ENCODE measurements at places on chromosomes 6 and 20.

DNA sequence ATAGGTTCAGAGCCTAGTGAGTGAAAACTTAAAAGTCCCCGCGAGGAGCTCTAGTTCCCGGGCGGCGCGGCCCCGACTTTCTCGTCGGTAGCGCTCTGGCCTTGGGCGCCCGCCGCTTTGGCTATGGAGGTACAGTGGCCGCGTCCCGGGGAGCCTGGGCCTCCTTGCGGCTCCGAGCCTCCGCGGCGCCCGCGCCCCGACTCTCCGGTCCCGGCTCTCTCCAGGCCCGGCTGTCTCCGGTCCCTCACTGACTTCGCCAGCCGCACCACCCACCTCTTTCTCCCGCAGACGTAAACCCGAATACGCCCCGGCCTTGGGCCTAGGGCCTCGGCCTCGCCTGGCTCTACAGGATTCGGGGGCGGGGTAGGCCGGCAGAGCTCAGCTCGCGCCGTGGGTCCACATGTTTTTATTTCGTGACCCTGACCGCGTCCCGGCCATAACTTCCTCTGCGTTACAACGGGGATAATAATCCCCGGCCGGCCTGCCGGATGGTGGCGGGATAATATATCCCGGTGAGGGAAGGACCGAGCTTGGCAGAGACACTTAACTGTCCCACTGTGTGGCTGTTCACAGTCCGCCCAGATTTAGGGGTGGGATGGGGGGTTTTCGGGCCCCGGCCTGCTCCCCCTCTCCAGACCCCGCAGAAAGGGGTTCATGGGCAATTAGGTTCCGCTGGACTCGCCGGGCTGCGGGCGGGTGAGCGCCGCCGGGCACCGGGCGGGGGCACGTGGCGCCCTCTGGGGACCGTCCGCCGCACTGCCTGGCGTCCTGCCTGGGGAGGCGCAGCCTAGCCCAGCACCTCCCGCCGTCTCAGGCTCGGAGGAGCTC lies 10.0 kb upstream of the TBX18 start:
- peak; percentile 60 for DNase-seq

DNA sequence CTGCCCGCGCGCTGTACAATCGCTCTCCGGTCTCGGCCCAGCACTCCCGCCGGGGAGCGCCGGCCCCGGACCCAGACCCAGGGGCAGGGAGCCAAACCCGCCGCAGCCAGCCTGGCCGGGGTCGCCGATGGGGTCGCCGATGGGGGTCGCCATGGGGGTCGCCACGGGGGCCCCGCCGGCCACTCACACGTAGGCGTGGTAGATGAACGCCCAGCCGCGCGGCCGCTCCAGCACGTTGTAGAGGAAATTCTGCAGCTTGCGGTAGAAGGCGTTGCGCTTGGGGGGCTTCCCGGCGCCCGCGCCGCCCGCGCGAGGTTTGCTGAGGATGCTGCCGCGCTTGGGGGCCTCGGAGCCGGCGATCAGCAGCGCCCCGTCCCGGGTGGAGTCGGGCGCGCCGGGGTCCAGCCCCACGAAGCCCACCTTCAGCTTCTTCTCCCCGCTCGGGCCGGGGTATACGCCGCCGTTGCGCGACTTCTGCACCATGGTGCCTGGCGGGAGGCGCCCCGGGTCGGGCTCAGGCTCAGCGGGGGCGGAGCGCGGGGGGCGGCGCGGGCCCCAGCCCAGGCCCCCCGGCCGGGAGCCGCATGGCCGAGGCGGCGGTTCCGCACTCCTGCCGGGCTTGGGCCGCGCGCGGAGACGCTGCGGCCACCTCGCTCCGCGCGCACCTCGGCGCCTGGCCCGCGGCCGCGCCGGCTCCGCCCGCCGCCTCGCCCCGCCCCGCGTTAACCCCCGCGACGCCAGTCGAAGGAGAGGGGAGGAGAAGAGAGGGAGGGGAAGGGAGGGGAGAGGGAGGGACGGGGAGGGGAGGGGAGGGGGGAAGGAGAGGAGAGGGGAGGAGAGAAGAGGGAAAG lies at the start of gene KCNQ2:
TSS of gene KCNQ2 (minus strand) at position 675 of the 851 bp plus-strand sequence. CDS start at position 483, 192 bp downstream.
- no peak for DNase-seq

DNA sequence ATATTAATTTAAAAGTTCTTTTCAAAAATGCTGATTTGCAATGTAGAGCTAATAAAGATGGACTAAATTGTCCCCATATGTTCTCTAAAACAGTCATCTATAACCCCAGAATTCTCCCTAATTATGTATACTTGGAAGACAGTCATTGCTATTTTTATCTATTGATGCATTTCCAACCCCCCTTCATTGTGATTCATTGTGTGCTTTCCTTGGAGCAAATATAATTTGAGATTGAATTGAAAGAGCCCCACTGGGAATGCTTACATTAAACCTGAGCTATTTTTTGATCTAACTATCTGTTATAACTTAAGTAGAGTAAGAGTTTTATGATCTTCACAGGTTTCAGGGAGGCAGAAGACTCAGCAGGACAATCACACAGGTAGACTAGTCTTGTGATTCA lies 73.7 kb upstream of the PTCHD4 start:
- no peak for DNase-seq

DNA sequence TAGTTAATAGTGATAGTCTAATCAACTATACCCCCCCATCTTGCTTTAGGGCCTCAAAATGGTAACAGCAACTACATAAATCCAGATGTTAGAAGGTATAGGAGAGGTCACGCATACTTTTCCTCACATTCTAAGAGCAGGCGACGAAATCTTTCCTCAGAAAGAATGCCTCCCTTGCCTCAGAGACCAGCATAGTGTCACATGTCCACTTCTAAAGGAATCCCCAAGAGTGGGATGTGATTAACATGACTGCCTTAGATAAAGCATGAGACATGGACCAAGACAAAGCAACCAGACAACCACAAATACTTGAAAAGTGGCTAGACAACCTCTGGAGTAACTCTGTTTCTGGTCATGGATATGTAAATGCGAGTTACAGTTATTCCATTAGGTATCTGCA lies 710.7 kb downstream of the EYS start:
- DNase-seq: no peak

GRCh38 chr6:118401325-118401975 lies 146.6 kb upstream of the PLN start:
- DNase-seq: no peak

GRCh38 chr6:159487636-159488035 lies 205.4 kb downstream of the SOD2 start:
- peak; percentile 17 for DNase-seq

GRCh38 chr6:158910484-158911440 lies 89.2 kb downstream of the RSPH3 start:
- no peak for DNase-seq

- DNase-seq: peak; percentile 18
These were observed 652.7 kb downstream of the PHF3 start for GRCh38 chr6:64288351-64288750.

- DNase-seq: no peak
These were observed 2.0 kb upstream of the PLCG1 start for GRCh38 chr20:41135187-41135887.

DNA sequence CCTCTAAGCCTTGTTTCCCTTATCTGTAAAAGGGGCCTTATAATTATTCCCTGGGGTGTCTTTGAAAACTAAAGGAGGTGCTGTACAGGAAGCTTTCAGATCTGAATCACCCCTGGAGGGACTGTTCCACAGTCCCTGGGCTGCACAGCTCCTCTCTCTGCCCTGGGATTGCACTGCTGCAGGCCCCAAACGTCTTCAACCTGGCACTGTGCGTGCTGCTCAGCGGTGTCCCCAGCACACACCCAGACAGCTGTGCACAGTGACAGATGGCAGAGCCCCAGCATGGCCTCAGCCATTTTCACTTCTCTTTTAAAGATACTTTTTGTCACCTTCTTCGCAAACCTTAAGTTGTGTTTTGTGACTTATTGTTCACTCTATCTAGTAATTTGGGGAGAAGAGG lies 50.7 kb upstream of the INSM1 start:
- no peak for DNase-seq

DNA sequence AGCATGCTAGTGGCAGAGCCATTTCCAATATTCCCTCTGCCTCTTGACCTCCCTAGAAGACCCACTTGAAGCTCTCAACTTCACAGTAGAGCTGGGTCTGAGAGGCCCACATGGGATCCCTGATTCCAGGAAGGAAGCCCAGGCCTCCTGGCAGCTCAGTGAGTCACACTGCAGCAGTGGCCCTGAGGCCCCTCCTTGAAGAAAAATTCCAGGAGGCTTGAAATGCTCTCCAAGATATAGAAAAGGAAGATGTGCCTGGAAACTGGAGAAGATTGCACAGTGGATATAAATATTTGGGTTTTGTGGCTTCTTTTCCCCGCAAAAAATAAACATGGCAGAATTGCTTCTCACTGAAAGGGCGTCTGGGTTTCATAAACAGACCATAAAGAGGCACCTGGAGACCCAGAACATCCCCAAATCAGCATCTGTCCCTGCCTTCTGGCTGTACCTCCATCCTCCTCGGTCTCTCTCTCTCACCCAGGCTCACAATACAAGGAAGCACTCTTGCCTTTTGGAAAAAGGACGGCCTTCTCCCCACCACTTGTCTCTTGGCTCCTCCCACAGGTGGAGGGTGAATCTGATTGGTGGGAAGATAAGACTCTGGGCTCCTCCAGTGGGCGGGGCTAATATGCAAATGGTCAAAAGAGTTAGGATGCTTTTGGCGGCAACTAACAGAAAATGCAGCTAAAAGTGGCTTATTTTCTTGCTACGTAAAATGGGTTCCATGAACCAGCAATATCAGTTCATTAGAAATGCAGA lies 200.0 kb upstream of the SULF2 start:
- peak; percentile 83 for DNase-seq

DNA sequence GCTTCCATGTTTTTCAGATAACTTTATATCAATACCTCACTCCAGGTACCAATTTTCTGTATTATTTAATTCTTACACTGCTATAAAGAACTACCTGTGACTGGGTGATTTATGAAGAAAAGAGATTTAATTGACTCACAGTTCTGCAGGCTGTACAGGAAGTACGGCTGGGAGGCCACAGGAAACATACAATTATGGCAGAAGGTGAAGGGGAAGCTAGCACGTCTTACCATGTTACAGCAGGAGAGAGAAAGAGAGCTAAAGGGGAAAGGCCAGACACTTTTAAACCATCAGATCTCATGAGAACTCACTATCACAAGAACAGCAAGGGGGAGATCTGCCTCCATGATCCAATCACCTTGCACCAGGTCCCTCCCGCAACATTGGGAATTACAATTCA lies 119.1 kb upstream of the BMP5 start:
- DNase-seq: no peak

GRCh38 chr6:148947621-148948444 lies 201.0 kb downstream of the UST start:
- DNase-seq: peak; percentile 75

DNA sequence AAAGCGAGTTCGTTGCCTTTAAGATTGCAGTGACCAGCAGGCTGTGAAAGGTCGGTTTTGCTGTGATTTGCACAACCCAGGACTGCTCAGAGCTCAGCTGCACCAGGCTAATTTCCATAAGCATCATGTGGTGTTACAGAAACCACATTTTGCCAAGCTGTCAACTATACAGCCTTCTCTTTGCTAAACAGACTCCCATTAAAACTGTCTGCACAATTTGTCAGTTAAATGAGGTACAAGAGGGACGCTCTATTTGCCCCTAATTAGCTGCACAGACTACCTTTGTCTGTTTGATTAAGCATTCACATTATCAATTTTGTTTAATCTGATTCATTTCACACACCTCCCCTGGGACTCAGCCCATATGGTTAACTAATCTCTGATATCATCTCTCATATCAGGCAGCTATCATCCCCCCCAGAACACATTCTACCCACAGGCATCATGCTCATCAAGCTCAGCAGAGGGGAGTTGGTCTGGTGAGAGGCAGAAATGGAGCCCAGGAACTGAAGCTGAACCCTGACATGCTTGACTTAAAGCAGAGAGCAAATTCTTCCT lies 62.1 kb downstream of the OLIG3 start:
- DNase-seq: no peak

- no peak for DNase-seq
These were observed 153.9 kb downstream of the SOX4 start for GRCh38 chr6:21747441-21747840.

- no peak for DNase-seq
These were observed 260.1 kb downstream of the FOXC1 start for GRCh38 chr6:1869769-1870168.

- DNase-seq: no peak
These were observed 29.2 kb downstream of the RSPH3 start for GRCh38 chr6:158970640-158971275.

DNA sequence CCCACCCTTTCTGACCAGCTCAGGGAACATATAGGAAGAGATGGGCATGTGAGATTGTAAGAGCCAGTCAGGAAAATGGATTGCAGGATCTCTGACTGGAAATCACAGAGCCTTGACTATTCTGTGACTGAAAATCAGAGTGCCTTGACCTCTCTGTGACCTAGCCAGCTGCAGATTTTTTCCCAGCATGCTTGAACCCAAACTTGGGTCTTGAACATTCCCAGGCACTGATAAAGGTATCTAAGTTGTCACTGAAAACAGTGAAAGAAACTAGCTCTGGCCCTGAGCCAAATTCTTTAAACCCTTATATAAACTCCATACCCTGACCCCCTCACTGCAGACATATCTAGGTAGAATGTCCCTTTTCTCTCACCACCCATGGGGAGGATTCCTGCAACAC lies 2.3 kb upstream of the ZNF165 start:
- no peak for DNase-seq

DNA sequence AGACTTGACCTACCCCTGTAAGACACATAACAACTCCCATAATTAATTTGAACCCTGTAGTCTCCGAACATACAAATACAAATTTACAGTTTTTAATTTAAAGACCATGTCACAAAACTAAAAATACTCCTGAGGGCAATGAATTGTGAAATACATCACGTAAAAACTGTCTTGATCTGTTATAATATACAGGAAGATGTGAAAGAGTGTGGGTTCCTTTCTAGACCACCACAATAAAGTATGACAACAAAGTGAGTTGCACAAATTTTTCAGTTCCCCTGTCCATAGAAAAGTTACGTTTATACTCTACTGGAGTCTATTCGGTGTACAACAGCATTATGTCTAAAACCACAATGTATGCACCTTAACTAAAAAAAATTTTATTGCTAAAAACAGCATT lies 11.0 kb upstream of the BLOC1S5 start:
- no peak for DNase-seq

DNA sequence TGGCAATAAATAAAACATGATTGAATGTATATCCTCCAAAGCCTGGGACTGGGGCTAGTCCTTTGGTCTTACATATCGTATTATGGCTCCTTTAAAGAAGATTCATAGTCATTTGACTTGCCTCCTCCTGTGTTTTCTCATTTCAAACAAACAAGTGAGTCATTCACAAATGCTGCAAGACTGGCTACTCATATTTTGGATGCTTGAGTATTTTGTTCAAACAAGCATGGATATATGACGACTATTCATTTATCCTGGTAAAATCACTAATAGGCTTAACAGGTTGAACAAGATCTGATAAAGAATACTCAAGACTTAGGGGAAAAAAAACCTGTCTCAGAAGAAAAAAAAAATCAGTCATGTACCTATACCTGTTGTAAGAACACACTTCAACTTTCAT lies 111.1 kb upstream of the CCDC28A start:
- DNase-seq: no peak

DNA sequence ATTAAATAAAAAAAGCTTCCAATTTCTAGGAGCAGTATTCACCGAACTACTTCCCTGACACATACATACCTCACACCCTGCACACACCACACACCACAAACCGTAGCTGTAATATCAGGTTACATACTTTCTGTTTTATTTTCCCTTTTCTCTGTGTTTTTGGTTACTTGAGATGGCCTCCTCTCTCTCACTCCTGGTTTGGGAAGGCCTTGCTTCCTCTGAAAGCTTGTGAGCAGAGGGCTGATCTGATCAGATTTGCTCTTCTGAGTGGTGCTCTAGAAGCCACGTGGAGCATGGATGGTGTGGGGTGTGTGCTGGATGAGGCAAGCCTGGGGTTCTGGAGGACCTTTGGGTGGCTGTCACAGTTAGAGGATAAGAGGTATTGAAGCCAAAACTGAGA lies 20.9 kb downstream of the UTRN start:
- DNase-seq: peak; percentile 66

GRCh38 chr20:51354191-51354768 lies 188.2 kb downstream of the NFATC2 start:
- DNase-seq: no peak
